ENCODE measurements at places on chromosomes 6 and 20. TPM values are rescaled to one million over a fixed set of nuclear protein-coding genes. Genes with fewer than 3 reads are reported as not detected.

DNA sequence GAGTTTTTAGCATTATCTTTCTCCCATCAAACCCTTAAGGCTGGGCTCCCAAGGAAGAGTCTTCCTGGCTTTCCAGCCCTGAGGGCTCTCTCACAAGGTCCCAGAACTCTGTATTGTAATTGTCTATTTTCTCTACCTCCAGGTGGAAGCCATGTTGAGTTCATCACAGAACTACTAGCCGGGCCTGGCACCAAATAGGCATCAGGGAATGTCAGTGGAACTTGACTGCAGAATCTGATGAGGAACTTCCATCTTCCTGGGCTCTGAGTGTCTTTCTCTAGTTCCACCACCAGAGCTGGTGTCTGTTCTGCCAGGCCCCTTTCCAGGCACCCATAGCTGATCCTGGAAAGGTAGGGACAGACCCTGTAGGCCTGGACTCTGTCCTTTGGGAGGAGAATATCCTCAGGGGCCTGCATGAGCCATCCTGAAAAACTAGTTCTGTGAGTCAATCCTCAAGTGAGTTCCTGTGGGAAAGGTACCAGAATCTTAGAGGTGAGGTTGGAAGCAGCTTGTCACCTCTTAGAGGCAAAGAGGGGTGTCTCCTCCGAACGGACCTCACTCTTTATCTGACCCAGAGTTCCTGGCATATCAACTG, 11.1 kb upstream of the TOP1 start:
- no peak overlapping the region for H3K4me3 ChIP-seq
- no peak for DNase-seq
- no peak overlapping the region for H3K27ac ChIP-seq
- H3K27me3 ChIP-seq = no peaks in the 10 kb centered on the region
- H3K4me1 ChIP-seq = no peaks in the 10 kb centered on the region

The GPR6 gene
- total RNA-seq = not detected

DNA sequence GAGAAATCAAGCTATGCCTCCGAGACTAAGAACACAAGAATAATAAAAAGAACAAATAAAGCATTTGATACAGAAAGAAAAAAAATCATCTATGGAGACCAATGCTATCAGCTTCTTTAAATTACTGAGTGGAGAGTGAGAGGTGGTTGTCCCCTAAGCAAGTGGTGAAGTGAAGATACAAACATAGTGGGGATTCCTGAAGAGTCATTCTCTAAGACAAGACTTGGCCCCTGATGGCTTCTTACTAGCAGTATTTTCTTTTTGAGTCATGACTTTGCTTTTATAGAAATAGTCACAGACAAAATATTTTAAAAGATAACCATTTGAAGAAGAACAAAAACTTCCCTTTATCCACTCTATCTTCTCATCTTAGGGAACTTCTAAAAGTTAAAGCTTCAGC, 261.4 kb upstream of the PRDM1 start:
- no peaks in the 10 kb centered on the region for H3K27me3 ChIP-seq
- H3K36me3 ChIP-seq = no peaks in the 10 kb centered on the region
- H3K4me3 ChIP-seq = no peak overlapping the region

DNA sequence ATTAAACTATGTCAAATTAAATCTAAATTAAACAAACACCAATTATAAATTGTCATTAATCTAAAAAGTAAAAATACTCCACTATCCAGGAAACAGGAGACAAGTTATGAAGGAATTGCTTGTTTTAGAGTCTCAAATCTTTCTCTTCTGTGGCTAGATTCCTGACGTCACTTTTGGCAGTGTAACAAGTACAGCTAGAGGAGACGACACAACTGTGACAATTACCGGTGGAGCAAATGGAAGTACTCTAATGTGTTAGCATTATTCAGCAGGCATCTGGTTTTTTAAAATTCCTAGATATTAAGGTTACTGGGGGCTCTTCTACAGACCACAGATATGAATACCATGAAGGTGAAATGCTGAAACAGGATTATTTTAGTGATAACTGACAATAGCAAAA, 1042.7 kb downstream of the EPHA7 start:
- no peaks in the 10 kb centered on the region for H3K4me1 ChIP-seq
- H3K27me3 ChIP-seq = no peaks in the 10 kb centered on the region
- H3K4me3 ChIP-seq = no peak overlapping the region
- H3K27ac ChIP-seq = no peak overlapping the region
- no peaks in the 10 kb centered on the region for H3K36me3 ChIP-seq
- no peak for DNase-seq

DNA sequence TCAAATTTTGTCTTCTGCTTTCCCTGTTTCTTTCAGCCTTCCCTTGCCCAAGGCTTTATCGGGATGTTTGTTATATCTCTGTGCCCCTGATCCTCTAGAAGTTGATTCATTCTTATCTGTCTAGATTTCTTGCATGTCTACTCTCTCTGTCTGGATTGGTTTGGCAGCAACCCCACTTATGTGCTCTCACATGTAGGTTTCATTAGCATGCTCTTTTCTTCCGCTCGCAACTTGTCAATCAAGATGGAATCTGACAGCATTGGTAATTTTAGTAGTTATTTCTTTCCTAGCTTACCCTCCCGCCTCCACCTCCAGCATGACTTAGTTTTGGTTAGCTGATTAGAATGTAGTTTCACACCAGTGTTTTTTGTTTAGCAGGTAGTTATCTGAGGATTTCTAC, 39.3 kb downstream of the LRRC1 start:
- no peaks in the 10 kb centered on the region for H3K27me3 ChIP-seq
- H3K4me3 ChIP-seq = no peak overlapping the region
- no peaks in the 10 kb centered on the region for H3K4me1 ChIP-seq
- DNase-seq = no peak
- no peak overlapping the region for H3K27ac ChIP-seq

DNA sequence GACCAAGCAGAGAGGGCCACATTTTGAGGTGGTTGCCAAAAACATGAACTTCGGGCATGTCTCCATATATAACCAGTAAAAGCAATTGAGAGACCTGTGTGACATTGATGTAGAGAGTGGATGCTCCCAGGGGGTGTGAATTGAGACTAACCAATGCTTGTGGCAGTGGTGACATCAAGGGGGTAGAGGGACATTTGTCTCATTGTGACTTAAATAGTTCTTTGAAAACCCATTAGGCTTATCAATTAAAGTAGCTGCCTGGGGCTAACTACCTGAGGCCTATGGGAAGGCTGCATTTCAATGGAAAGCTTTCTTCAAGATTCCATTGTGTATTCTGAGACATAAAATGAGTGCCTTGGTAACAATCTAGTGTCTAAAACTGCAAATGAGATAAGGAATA, 82.1 kb upstream of the FABP7 start:
- no peaks in the 10 kb centered on the region for H3K4me1 ChIP-seq
- no peaks in the 10 kb centered on the region for H3K27me3 ChIP-seq
- DNase-seq = no peak
- no peaks in the 10 kb centered on the region for H3K36me3 ChIP-seq
- H3K4me3 ChIP-seq = no peak overlapping the region

- no peaks in the 10 kb centered on the region for H3K27me3 ChIP-seq
- peaks cover 9% of the 10 kb centered on the region for H3K4me1 ChIP-seq
- H3K27ac ChIP-seq = no peak overlapping the region
Observed at GRCh38 chr20:4073852-4074741, 58.7 kb upstream of the RNF24 start.

- H3K27me3 ChIP-seq = no peaks in the 10 kb centered on the region
- no peak for DNase-seq
- H3K4me3 ChIP-seq = no peak overlapping the region
- no peak overlapping the region for H3K27ac ChIP-seq
- no peaks in the 10 kb centered on the region for H3K36me3 ChIP-seq
Observed at GRCh38 chr20:44027343-44028002, 112.8 kb downstream of the TOX2 start.

GRCh38 chr20:3927486-3928291, 38.5 kb downstream of the PANK2 start:
- DNase-seq = no peak
- H3K36me3 ChIP-seq = no peaks in the 10 kb centered on the region
- H3K27ac ChIP-seq = no peak overlapping the region
- no peaks in the 10 kb centered on the region for H3K27me3 ChIP-seq

The CTCFL gene
- 0.05 TPM for total RNA-seq

- DNase-seq = no peak
- peaks cover 8% of the 10 kb centered on the region for H3K4me1 ChIP-seq
- H3K36me3 ChIP-seq = no peaks in the 10 kb centered on the region
Observed at GRCh38 chr20:38267296-38267695, 6.8 kb upstream of the KIAA1755 start.

- H3K27ac ChIP-seq = no peak overlapping the region
- no peaks in the 10 kb centered on the region for H3K27me3 ChIP-seq
- no peaks in the 10 kb centered on the region for H3K4me1 ChIP-seq
- no peak for DNase-seq
- H3K36me3 ChIP-seq = no peaks in the 10 kb centered on the region
Observed at GRCh38 chr6:86775893-86776292, 161.4 kb upstream of the HTR1E start.

- no peak for DNase-seq
- H3K4me3 ChIP-seq = no peak overlapping the region
- H3K27me3 ChIP-seq = no peaks in the 10 kb centered on the region
- H3K4me1 ChIP-seq = no peaks in the 10 kb centered on the region
Observed at GRCh38 chr6:135703007-135703406, 148.5 kb upstream of the PDE7B start.

DNA sequence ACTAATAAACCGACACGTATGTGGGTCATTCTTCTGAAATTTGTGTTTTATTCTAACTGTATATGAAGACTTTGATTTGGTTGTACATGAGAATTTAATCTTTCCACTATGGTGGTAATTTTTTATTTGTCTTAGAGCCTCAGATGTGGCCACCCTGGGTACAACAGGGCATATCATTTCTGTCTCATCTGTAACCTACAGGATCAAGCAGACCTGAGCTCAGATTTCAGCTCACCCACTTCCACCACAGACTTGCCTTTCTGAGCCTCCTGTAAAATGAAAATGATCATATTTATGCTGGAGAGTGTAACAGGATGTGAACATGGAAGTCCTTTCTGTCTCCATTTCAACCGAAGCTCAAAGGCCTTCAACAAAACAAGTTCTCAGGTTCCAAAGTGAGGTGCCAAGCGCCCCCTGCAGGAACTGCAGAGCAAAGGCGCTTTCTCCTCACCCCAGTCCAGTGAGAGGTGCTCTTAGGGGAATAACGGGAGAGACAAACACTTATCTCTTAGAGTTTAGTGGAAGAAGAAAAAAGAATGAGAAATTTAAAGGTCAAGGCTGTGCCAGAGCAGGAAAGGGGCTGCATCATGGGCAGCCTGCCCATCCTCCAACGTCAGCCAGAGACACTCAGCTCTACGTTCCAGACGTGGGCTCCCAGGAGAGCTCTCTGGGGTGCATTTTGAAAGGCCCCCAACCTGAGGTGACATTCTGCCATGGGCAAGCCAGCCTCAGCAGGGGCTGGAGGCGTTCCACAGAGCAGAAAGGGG, 23.0 kb upstream of the CD24 start:
- no peaks in the 10 kb centered on the region for H3K27me3 ChIP-seq
- no peaks in the 10 kb centered on the region for H3K4me1 ChIP-seq
- H3K27ac ChIP-seq = no peak overlapping the region
- no peak overlapping the region for H3K4me3 ChIP-seq

The PLA2G7 gene
- 0.41 TPM for total RNA-seq

- DNase-seq = no peak
- peaks cover 2% of the 10 kb centered on the region for H3K27me3 ChIP-seq
- H3K4me1 ChIP-seq = no peaks in the 10 kb centered on the region
- no peak overlapping the region for H3K27ac ChIP-seq
Observed at GRCh38 chr6:150676344-150676743, 76.7 kb downstream of the PLEKHG1 start.

GRCh38 chr20:48818031-48818370, 9.8 kb downstream of the PREX1 start:
- no peaks in the 10 kb centered on the region for H3K36me3 ChIP-seq
- no peak for DNase-seq
- H3K27me3 ChIP-seq = no peaks in the 10 kb centered on the region
- H3K4me3 ChIP-seq = no peak overlapping the region
- H3K27ac ChIP-seq = no peak overlapping the region

DNA sequence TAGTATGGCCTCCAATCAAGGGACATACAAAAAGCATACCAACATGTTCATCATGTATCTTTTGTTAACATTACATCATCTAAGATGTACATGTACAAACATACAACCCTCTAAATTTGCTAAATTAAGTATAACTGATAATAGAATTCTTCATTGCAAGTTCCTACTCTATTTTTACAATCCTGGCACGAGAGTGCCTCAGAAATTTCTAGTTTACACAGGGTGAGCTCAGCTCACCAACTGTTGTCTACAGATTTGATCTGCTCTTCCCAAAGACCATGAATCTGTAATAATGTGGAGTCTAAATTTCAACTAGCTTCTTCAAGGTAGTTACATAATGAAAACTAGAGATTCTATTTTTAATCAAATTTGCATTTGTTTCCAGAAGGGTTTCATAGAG, 179.7 kb downstream of the HIVEP2 start:
- no peaks in the 10 kb centered on the region for H3K27me3 ChIP-seq
- no peak overlapping the region for H3K4me3 ChIP-seq
- no peak overlapping the region for H3K27ac ChIP-seq
- no peak for DNase-seq
- H3K4me1 ChIP-seq = no peaks in the 10 kb centered on the region

GRCh38 chr6:127457456-127458064, 1.6 kb downstream of the KIAA0408 start:
- H3K36me3 ChIP-seq = no peaks in the 10 kb centered on the region
- no peak for DNase-seq
- H3K4me3 ChIP-seq = no peak overlapping the region

DNA sequence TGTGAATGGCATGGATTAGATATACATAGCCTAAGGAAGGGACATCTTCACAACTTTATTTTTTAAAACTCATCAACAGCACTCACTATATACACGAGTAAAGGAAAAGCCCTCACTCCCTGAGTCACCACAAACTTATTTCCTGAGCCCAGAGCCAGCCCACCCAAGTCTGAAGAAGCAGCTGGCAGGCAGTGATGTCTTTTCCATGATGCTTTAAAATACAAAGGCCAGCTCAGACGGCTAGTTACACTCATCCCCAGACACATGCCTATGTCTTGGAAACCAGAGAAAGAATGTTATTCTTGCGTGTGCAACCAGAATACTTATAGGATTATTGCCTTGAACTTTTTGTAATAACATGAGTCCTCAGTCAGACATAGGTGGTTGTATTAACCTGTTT, 114.4 kb downstream of the ADGRG6 start:
- H3K4me3 ChIP-seq = no peak overlapping the region

The TBC1D22B gene
- total RNA-seq = 13.0 TPM

- H3K36me3 ChIP-seq = no peaks in the 10 kb centered on the region
- no peak overlapping the region for H3K27ac ChIP-seq
- peaks cover 4% of the 10 kb centered on the region for H3K27me3 ChIP-seq
- no peak overlapping the region for H3K4me3 ChIP-seq
- no peaks in the 10 kb centered on the region for H3K4me1 ChIP-seq
- no peak for DNase-seq
Observed at GRCh38 chr20:24481173-24481572, 11.7 kb downstream of the SYNDIG1 start.

- no peak overlapping the region for H3K4me3 ChIP-seq
- DNase-seq = no peak
- H3K4me1 ChIP-seq = 0 out of 2 replicates have a peak, but pooled peaks cover under 1% of the 10 kb centered on the region
- no peaks in the 10 kb centered on the region for H3K27me3 ChIP-seq
- H3K36me3 ChIP-seq = no peaks in the 10 kb centered on the region
- no peak overlapping the region for H3K27ac ChIP-seq
Observed at GRCh38 chr6:124979294-124979678, 17.0 kb downstream of the RNF217 start.

- H3K27ac ChIP-seq = no peak overlapping the region
- H3K36me3 ChIP-seq = no peaks in the 10 kb centered on the region
- DNase-seq = no peak
- H3K4me1 ChIP-seq = no peaks in the 10 kb centered on the region
Observed at GRCh38 chr6:44976677-44977641, 351.2 kb upstream of the RUNX2 start.

Data from Panc1 (cell line).